ENCODE measurements at places on chromosomes 7 and 10. TPM values are rescaled to one million over a fixed set of nuclear protein-coding genes. Genes with fewer than 3 reads are reported as not detected.

The CYP2C9 gene
- not detected for total RNA-seq

DNA sequence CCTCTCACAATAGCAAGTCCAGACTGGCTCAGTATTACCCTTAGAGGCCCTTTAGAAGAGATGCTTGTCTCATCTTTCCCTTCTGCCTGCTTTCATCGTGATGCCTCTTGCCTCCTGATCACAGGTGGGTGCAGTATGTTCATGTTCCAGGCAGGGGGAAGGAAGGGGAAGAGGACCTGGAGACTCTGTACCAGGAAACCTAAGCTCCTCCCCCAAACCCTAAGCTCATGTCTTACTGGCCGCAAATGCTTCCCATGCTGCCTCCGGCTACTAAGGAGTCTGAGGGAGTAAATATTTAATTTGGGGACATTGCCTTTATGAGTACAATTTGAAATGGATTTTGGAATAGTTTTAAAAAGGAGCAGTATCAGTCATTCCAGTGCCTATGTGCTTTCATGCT, 192.6 kb downstream of the CDCA7L start:
- no peaks in the 10 kb centered on the region for H3K4me1 ChIP-seq
- no peak overlapping the region for H3K27ac ChIP-seq
- no peaks in the 10 kb centered on the region for H3K36me3 ChIP-seq
- DNase-seq: no peak

DNA sequence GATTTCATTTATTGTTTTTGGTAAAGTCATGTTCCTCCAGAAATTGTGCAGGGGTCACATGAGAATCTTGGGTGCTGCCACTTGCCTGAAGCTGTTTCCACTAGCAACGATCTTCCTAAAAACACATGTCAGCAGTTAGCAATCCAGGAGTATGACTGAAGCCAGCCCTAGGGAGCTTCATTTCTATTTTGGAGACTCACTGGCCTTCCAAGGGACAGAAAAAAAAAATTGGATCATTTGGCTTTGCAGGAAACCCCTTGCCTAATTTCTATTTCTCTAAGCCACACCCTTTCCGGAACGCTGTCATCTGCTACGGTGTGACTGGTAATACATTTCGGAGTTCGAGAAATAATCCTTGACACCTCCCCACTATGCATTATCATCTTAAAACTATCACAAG, 204.7 kb downstream of the TAX1BP1 start:
- no peaks in the 10 kb centered on the region for H3K36me3 ChIP-seq
- H3K4me1 ChIP-seq: peaks cover 10% of the 10 kb centered on the region
- no peak overlapping the region for H3K27ac ChIP-seq

DNA sequence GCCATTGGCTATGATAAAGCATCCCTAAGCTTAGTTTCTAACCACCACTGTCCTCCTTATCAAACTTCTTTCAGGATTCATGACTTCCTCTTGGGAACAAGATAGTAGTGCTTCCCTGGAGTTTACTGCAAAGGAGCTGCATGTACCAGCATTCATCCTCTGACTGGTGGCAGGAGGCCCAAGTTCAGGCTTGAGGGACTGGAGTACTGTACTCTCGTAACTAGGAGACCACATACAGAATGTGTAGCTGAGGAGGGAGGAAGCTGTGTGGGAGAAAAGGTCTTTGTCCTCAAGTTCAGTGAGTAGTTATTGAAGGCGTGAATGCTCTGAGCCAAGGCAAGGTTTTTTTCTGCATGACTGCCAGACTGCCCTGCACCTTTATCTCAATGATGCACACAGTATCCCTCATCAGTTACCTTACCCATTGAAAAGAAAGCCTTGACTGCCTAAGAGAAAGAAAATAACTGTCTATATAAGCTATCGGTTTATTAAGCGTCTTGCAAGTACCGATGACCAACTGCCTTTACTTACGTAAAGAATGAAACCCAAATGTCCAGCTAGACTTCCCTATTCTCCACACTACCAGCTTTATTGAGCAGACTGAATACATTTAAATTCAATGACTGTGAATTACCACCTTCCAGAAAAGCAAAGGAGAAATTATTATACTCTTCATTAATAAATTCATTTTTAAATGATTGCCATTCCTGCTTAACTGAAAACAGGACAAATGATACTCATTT, 12.8 kb downstream of the SCRN1 start:
- no peaks in the 10 kb centered on the region for H3K36me3 ChIP-seq
- no peak overlapping the region for H3K4me3 ChIP-seq
- H3K27me3 ChIP-seq: no peaks in the 10 kb centered on the region

DNA sequence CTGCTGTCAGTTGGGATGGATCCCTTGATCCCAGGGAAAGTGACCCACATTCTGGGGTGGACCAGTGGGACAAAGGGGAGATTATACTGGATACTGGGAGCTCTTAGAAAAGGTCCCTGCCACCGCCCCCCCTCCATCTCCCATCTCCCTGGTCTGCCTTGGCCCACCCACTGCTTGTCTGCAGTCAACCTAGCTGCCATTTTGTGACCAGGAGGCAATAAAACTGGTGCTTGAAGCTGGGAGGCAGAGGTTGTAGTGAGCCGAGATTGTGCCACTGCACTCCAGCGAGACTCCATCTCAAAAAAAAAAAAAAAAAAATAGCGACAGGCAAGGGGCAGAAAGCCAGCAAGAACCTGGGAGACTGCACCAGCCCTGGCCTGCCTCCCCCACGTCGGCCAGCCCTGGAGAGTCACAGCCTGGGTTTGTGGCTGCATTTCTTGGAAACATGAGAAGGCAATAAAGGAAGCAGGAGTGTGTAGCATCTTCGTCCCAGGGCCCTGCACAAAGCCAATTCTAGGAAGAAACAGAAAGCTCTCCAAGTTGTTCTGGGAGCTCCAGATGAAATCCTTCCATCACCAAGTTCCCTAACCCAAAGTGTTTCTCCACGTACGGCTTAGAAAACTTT, 4.7 kb upstream of the ARPC1B start:
- H3K27me3 ChIP-seq: no peaks in the 10 kb centered on the region
- H3K4me3 ChIP-seq: no peak overlapping the region
